A549 treated with AZD2906 at 1 μM for 4 hours (cell line): ENCODE measurements at places on chromosomes 16 and 17. TPM values are rescaled to one million over a fixed set of nuclear protein-coding genes. Genes with fewer than 3 reads are reported as not detected.

Gene PNMT
- total RNA-seq, result 0.10 to 0.68 TPM (median 0.63 TPM) in 5 replicates

Gene PDE6G
- total RNA-seq, result 1.5 to 2.8 TPM (median 2.4 TPM) in 5 replicates

Gene PRSS36
- 0.84 to 2.1 TPM (median 1.3 TPM) in 5 replicates for total RNA-seq

Gene FAM222B
- 37.5 to 44.3 TPM (median 41.1 TPM) in 5 replicates for total RNA-seq

Gene KCNJ12
- total RNA-seq, result 1.5 to 1.8 TPM (median 1.7 TPM) in 5 replicates

Gene PABPN1L
- total RNA-seq, result 0.08 to 0.11 TPM in 2 of 5 replicates, not detected in the others

Gene PIMREG
- 39.0 to 51.9 TPM (median 47.7 TPM) in 5 replicates for total RNA-seq
